ENCODE measurements at places on chromosomes 6 and 20. TPM values are rescaled to one million over a fixed set of nuclear protein-coding genes. Genes with fewer than 3 reads are reported as not detected.
A peak's percentile ranks its signal among the peaks of the same experiment; 100 is the strongest.

GRCh38 chr20:50421356-50422340 is 88.5 kb upstream of the PTPN1 start:
- DNase-seq = no peak
- H3K36me3 ChIP-seq = no peaks in the 10 kb centered on the region
- H3K27ac ChIP-seq = peak overlapping the region; percentile 45
- H3K4me3 ChIP-seq = no peak overlapping the region

DNA sequence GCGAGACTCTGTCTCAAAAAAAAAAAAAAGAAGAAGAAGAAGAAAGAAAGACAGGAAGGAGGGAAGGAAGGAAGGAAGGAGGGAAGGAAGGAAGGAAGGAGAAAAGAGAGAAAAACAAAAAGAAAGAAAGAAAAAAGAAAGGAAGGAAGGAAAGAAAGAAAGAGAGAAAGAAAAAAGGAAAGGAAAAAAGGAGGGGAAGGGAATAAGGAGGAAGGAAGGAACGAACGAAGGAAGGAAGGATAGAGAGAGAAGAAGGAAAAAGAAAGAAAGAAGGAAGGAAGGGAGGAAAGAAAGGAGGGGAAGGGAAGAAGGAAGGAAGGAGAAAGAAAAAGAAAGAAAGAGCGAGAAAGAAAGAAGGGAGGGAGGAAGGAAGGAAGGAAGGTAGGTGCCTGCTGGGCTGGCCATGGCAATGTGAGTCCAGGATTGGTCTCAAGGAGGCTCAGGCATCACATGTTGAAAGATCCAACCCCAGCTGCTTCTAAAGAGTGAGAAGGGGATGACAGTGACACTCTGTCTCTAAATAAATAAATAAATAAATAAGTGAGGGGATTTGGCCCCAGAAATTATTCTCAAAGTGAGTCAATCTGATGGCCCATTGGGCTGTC is 24.3 kb upstream of the SRSF6 start:
- no peaks in the 10 kb centered on the region for H3K27me3 ChIP-seq
- no peak for DNase-seq
- no peak overlapping the region for H3K27ac ChIP-seq
- no peaks in the 10 kb centered on the region for H3K36me3 ChIP-seq
- H3K4me3 ChIP-seq = no peak overlapping the region

GRCh38 chr20:4563031-4563430 is 158.7 kb upstream of the PRND start:
- no peak overlapping the region for H3K27ac ChIP-seq
- H3K27me3 ChIP-seq = no peaks in the 10 kb centered on the region
- H3K4me3 ChIP-seq = no peak overlapping the region
- no peak for DNase-seq

DNA sequence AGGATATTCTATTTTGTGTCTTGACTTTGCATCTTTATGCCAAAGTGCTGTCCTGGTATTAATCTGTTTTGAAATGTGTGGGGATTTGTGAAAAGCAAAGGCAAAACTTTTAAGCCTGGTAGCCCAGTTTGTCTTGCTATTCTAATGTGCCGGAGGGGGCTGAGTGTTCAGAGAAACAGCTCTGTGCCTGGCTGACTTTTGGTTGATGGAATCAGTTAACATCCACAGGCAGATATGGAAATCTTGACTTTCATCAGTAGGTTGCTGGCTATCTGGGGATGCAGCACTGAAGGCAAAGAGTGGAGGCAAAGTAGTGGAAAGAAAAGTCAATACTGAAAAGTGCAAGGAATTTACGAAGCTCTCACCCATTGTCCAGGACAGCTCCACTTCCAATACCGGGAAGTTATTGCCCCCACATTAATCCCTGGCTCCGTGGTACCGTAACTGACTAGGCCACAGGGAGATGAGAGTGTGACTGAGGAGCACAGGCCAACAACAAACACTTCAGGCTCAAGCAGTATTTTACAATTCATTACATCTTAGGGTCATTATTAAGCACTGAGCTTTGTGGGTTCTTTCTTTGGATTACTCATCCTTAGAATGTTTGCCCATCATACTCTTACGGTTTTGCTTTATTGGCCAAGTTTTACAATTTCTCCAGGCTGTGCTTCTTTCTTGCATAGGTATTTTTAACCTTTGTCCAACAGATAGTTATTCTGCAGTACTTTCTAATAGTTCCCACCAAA is 164.6 kb downstream of the MTFR2 start:
- H3K36me3 ChIP-seq = no peaks in the 10 kb centered on the region
- no peaks in the 10 kb centered on the region for H3K4me1 ChIP-seq
- no peaks in the 10 kb centered on the region for H3K27me3 ChIP-seq
- DNase-seq = no peak
- no peak overlapping the region for H3K4me3 ChIP-seq

DNA sequence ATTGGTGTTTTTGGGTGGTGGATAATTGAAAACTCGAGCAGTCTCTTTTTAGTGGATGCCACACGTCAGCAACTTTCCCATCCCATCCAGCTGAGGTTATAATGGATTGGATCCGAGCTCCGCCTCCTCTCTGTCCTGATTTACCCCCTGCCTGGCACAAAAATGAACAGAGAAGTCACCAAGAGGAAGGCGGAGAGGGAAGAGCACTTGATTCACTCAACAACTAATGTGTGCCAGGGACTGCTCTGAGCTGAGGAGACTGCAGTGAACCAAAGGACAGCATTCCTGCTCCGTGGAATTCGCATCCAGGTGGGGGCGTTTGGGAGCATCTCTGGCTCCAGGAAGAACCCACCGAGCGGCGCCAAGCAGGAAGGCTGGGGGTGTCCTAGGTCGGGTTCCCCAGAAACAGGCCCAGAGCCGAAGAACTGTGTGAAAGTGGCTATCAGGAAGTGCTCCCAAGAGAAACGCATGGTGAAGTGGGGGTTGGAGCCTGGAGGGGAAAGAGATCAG is 95.8 kb upstream of the NAA20 start:
- H3K4me1 ChIP-seq = no peaks in the 10 kb centered on the region
- no peak overlapping the region for H3K27ac ChIP-seq
- DNase-seq = peak; percentile 17
- no peaks in the 10 kb centered on the region for H3K36me3 ChIP-seq
- no peak overlapping the region for H3K4me3 ChIP-seq

DNA sequence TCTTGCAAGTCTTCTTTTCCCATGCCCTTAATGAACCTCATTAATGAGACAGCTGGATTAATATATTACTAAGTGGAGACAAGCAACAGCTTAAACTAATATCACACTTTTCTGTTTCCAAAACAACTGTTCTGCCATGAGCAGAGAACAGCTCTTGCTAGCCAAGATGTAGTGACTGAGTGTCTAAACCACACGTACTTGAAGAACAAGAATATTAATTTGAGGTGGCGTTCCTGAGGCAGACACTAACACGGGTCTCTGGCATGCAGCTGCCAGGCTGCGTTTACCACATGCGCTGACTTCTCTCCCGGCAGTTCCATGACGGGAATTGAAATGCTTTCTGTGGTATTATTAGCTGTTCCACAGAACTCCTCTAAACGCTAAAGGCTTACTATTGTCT is 80.6 kb downstream of the FNDC1 start:
- no peak overlapping the region for H3K4me3 ChIP-seq
- peak; percentile 6 for DNase-seq
- H3K27ac ChIP-seq = peak overlapping the region; percentile 47
- H3K27me3 ChIP-seq = no peaks in the 10 kb centered on the region
- no peaks in the 10 kb centered on the region for H3K36me3 ChIP-seq

DNA sequence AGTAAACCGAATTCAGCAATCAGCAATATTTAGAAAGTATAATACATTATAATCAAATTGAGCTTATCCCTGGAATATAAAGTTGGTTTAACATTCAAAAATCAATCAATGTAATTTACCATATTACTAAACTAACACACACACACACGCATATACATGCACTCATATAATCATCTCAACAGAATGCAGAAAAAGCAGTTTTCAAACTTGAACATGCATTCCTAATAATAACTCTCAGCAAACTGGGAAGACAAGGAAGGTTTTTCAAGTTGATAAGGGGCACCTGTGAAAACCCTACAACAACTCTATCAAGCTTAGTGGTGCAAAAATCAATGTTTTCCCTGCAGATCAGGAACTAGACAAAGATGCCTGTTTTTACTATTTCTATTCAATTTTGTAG is 4.7 kb downstream of the SIRPB2 start:
- no peaks in the 10 kb centered on the region for H3K36me3 ChIP-seq
- no peaks in the 10 kb centered on the region for H3K27me3 ChIP-seq
- H3K27ac ChIP-seq = no peak overlapping the region
- no peak for DNase-seq
- H3K4me1 ChIP-seq = no peaks in the 10 kb centered on the region

DNA sequence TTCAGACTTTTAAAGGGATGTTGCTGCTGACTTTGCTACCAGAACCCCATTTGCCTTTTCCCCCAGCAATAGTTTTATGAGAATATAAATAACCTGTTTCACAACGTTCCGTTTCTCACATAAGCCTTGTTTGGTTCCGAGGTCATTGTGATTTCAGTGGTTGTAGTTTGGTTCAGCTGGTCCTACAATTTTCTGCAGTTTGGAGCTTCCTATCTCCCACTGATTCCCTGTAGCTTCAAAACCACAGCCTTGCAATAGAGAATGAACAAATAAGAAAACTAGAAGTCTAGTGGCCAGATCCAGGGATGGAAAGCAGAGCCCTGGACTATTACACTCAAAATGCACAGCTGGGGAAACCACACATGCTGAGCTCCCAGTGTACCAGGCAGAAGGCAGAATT is 24.1 kb upstream of the SH3BGRL2 start:
- no peaks in the 10 kb centered on the region for H3K36me3 ChIP-seq
- H3K27ac ChIP-seq = no peak overlapping the region
- no peak overlapping the region for H3K4me3 ChIP-seq
- H3K4me1 ChIP-seq = no peaks in the 10 kb centered on the region
- H3K27me3 ChIP-seq = no peaks in the 10 kb centered on the region

- no peak overlapping the region for H3K27ac ChIP-seq
- no peak for DNase-seq
- H3K36me3 ChIP-seq = no peaks in the 10 kb centered on the region
- H3K4me3 ChIP-seq = no peak overlapping the region
- no peaks in the 10 kb centered on the region for H3K4me1 ChIP-seq
Measured at GRCh38 chr6:81772741-81773140, 20.3 kb upstream of the TENT5A start.

Gene TRAPPC3L
- total RNA-seq = not detected

Gene SEL1L2
- not detected for total RNA-seq

Gene ZSCAN31
- total RNA-seq = 70.1 TPM

Gene CLVS2
- not detected for total RNA-seq

All from thyroid gland (tissue), 4 donors.